DMS153 (cell line): ENCODE measurements at places on chromosomes 4 and X.

DNA sequence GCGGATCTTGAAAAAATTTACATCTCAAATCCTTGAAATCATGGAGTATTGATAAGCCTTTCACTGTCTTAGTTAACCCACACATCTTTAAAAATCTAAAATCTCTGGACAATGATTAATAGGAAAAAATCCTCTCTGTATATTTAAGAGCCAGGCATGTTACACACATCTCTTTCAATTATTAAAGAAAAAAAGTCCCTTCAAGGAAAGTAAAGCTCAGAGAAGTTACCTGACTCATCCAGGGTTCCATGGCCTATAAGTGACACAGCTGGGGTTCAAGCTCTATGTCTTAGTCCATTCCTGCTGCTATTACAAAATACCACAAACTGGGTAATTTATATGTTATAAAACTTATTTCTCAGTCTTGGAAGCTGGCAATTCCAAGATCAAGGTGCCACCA lies 14.2 kb upstream of the FGF16 start:
- no peak for DNase-seq

GRCh38 chr4:43763029-43763610 lies 685.5 kb downstream of the KCTD8 start:
- no peak for DNase-seq

DNA sequence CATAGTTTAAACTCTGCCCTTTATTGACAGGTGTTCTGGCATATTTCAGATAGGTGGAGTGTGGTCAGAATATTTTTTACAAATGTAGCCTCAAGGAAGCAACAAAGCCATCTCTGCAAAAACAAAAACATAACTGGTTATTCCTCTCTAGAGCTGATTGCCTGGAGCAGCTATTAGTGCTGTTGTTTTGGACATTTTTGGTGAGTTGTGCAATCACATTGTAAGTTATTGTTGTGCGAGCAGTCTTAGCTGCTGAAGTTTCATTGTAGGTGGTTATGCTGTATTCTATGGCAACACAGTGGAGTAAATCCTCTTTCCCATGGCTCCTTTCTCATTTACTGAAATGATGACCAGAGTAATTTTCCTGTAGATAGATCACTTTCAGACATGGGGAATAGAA lies 1413.0 kb downstream of the PCDH7 start:
- DNase-seq, result no peak

- no peak for DNase-seq
Measured at GRCh38 chr4:142405021-142405694, 440.9 kb downstream of the INPP4B start.

GRCh38 chr4:11039634-11040131 lies 355.1 kb upstream of the CLNK start:
- no peak for DNase-seq

- DNase-seq, result no peak
Measured at GRCh38 chr4:92789741-92790140, 486.0 kb downstream of the GRID2 start.

DNA sequence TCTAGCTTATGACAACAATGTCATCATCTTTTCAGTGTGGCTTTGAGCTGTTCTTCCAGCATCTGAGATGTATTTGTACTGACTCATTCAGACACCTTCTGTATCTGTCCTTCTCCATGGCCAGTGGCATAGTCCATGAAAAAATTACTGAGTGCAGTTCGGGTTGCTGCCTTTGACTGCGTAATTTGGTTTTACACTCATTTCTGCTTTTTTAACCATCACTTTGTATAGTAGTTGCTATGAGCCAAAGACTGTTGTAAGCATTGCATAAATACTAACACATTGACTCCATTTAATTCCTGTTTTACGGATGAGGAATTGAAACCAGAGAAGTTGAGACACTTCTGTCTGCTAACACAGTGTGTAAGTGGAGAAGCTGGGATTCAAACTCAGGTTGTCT lies 190.7 kb upstream of the MID1 start:
- DNase-seq, result no peak

DNA sequence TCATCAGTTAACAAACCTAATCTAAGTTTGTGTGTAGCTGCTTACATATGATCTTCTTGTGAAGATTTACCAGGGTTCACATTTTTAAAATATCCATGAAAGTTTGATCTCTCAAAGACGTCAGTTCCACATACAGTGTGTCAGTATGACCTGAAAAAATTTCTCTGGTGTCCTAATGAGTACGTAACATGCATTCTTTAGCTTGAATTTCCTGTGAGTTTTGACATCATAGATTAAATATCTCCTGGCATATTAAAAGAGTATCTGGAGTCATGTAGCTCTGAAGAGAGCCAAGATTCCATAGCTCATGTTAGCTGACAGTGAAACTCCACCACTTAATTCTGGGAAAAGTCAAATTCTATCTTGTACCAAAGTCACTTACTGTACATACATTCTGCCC lies 43.9 kb upstream of the PDLIM5 start:
- no peak for DNase-seq

- DNase-seq, result no peak
Measured at GRCh38 chr4:83320548-83320947, 14.1 kb downstream of the HPSE start.

- DNase-seq, result no peak
Measured at GRCh38 chrX:91079342-91080114, 355.1 kb upstream of the PABPC5 start.

DNA sequence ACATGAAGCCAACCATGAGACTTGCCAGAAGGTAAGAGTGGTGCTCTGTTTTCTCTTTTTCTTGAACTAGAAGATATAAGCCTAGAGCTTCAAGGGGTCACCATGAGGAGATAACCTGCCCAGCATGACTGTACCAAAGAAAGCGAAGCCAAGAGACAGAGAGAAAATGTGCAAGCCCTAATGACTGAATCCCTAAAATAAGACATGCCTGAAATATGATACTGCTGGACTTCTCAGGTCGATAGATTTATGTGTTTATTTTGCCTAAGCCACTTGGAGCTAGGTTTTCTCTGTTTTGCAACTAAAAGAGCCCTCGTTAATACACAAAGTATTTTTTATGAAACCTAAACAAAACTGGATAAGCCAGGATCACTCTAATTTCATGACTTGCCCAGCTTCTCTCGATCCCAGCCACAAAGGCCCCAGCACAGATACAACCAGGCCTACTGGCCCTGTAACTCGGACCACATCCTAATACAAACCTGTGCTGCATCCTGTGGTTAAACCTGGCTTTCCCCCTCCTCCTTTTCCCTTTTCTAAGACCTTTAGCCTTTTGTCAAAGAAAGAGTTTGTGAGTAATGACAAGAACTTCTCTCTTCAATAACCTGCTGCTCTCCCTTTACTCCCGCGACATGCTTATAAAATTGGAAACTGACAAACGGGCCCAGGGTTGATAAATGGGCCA lies 185.8 kb downstream of the APBB2 start:
- no peak for DNase-seq

DNA sequence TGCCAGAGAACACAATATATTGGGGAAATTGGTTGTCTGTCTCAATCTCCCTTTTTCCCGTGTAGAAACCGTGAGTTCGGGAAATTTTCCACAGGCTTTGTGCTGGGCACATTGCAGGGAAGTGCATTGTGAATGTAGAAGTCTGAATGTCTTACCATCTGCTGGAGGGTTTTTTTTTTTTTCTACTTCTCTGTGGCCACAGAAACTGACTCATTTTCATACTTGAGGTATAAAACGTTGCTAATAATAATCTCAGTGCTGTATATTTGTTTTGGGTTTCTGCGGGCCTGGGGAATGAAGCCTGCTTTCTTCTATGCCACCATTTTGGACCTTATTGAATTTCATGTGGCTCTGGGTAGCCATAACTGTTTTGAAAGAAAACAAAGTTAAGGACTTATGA lies 1001.2 kb downstream of the STIM2 start:
- DNase-seq, result no peak

- DNase-seq, result no peak
Measured at GRCh38 chr4:174365018-174365587, 81.4 kb downstream of the CEP44 start.

DNA sequence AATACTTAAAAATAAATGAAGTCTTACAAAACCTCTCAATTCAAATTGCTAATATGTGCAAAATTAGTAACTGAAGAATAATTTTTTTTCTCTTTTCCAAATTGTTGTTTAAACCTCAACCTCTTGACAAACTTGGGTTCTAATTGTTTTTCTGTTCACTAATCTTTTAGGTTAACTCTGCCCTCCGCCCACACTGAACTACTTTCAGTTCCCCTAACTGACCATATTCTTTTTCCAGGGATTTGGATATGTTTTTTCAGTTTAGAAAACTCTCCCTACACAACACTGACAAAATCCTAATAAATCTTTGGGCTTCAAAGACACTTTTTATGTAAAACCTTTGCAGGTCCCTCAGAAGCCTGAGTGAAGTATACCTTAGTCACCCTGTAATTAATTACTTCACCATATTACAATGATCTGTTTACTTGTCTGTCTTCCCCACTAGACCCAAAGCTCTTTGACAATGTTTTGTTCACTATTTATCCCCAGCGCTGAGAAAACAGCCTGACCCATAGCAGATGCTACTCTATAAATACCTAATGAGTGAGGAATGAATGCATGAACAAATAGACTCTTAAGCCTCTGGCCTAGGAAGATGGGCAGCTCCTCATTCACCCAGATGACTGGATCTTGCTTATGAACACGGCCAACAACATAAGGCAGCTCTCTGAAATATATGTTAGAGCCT lies 134.9 kb downstream of the MAML3 start:
- DNase-seq, result peak; percentile 58

GRCh38 chr4:623914-624566 lies 1.3 kb upstream of the PDE6B start:
- no peak for DNase-seq

GRCh38 chr4:38673130-38673978 lies 9.4 kb downstream of the KLF3 start:
- DNase-seq, result peak; percentile 37

DNA sequence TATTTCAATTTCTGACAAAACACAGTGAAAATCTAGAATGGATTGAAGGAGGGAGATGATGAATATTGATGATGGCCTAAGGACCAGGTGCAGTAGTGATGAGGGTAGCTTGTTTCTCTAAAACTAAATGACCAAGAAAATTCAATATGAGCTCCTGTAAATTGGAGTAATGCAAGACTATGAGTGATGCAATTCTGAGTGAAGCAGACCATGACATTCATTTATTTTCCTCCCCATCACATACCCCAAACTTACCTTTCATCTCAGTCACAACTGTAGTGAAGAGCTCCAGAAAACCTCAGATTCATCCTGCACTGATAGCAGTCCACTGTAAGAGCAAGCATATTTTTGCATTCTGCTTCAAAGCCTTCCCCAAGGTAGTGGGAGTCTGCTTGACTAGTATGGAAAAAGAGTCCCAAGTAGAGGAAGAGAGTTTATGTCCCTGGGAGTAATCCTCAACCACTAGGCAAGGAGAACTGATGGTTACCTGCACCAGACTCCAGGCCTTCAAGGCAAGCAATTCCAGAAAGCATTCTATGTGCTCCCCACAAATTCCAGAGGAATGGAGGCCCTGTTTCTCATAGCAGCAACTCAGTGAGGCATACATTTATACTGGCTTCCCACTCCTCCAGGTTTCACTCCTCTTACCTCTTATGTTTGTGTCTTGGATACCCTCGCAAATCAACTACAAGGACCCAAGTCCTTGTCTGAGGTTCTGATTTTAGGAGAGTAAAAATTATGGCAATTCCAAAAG lies 47.2 kb downstream of the CXCL1 start:
- DNase-seq, result no peak

GRCh38 chr4:140652601-140653000 lies 83.8 kb upstream of the UCP1 start:
- DNase-seq, result no peak

GRCh38 chr4:79338148-79338547 lies 12.3 kb upstream of the NAA11 start:
- DNase-seq, result no peak

- DNase-seq, result no peak
Measured at GRCh38 chr4:174437324-174437723, 85.0 kb downstream of the HPGD start.

- no peak for DNase-seq
Measured at GRCh38 chr4:67236788-67237187, 308.5 kb downstream of the CENPC start.

- no peak for DNase-seq
Measured at GRCh38 chr4:174053895-174054294, 229.6 kb downstream of the FBXO8 start.

DNA sequence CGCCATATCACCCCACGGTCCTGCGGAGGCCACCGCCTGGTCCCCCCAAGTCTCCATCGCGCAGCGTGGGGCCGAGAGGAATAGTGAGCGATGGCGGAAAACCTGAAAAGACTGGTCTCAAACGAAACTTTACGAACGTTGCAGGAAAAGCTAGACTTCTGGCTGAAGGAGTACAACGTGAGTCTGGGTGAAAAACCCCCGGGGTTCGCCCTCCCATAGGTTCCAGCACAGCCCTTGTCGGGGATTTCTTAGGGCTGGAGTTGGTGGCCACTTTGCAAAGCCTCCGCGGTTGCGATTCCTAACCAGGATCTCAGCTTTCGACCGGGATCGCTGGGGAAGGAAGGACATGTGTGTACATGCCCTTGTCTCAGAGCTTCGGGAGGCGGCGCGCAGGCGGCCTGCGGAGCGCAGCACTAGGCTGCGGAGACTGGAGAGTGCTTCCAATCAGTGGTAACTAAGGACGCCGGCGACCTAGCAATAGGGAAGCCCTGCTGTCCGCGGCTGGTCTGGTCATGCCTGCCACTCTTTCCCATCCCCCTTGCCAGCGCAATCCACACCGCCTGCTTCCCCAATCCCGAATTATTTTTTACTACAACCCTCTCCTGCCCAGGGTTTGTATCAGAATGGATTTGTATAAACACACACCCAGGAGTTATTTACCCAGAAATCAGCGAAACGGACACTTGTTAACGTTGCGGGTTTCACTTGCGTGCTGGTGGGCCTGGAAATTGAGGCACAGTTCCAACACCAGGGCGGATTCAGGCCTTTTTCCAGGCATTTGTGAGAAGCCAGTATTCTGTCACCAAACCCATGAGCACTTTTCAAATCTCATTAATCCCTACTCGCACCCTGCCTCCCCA lies 741 bp downstream of the SPATA18 start:
- DNase-seq, result peak; percentile 88

- DNase-seq, result peak; percentile 62
Measured at GRCh38 chrX:48573690-48574269, 504 bp upstream of the RBM3 start.

DNA sequence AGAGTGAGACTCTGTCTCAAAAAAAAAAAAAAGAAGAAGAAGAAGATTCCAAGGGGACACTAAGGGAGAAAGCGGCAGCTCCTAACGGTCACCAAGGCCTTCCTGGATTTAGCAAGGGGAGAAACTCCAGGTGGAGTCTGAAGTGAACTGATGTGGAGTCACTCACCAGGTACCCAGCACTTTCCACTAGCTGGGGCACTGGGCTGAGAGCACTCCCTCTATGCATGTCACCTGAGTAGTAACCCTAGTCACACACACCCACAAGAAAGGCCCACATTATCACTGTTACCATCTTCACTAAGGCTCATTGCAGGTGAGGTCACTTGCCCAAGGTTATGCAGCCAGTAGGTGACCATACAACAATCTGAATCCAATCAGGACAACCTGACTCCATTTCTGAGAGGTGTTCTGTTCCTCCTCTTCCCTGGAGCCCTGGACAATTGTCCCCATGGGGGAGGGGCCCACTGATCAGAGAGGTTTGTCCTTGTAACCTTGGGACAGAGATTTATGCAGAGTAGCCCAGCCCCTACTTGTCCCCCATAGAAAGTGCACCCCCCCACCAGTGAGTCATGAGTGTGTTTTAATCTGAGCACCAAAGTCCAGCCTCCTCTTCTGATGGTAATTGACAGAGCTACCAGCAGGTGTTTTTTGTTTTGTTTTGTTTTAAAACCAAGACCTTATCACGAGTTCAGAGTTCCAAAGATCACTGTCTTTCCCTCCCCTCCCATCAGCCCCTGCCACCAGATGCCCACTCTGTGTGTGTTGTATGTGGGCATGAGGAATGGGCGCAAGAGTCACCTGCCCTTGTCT lies 5.9 kb upstream of the SASH3 start:
- DNase-seq, result no peak
